ENCODE measurements at places on chromosomes 1 and 21. TPM values are rescaled to one million over a fixed set of nuclear protein-coding genes. Genes with fewer than 3 reads are reported as not detected.

Gene SPRR4
- total RNA-seq = not detected

Gene FCN3
- not detected for total RNA-seq

Gene GBP1
- total RNA-seq = 25.5 TPM

Gene AIDA
- 93.8 TPM for total RNA-seq

Gene LYPD8
- total RNA-seq = not detected

Gene CYP4B1
- total RNA-seq = not detected

Gene TMEM51
- total RNA-seq = 8.3 TPM

Gene CCDC185
- 0.17 TPM for total RNA-seq

Gene TRABD2B
- total RNA-seq = not detected

Gene GUCA2A
- not detected for total RNA-seq

Gene KCNE2
- not detected for total RNA-seq

Gene HFM1
- 0.17 TPM for total RNA-seq

Gene CSMD2
- 5.0 TPM for total RNA-seq

Gene DFFB
- 13.5 TPM for total RNA-seq

Gene CD5L
- not detected for total RNA-seq

Gene CRP
- total RNA-seq = not detected

Gene CHI3L1
- 14.8 TPM for total RNA-seq

Gene FOXJ3
- 20.8 TPM for total RNA-seq

Gene GBP2
- 47.7 TPM for total RNA-seq

Gene FMN2
- 13.8 TPM for total RNA-seq

Gene BMP8B
- not detected for total RNA-seq

Gene ALG14
- 2.8 TPM for total RNA-seq

Gene RIMKLA
- under 0.01 TPM for total RNA-seq

Gene ZSWIM5
- total RNA-seq = 1.3 TPM

Gene OR2T33
- not detected for total RNA-seq

Gene ANKRD45
- 0.29 TPM for total RNA-seq

Gene RHBDL2
- total RNA-seq = 0.73 TPM

Gene TNNI3K
- total RNA-seq = 1.8 TPM

Gene OLFML3
- total RNA-seq = 139 TPM

Gene OR2L13
- not detected for total RNA-seq

Gene PTPN14
- total RNA-seq = 55.0 TPM

Gene AJAP1
- not detected for total RNA-seq

Gene ERICH3
- total RNA-seq = not detected

Gene GPR161
- total RNA-seq = 26.8 TPM
